NB4 (cell line): ENCODE measurements at places on chromosomes 2 and 18.

GRCh38 chr2:121309801-121310200, 24.8 kb upstream of the TFCP2L1 start:
- peak; percentile 45 for DNase-seq

DNA sequence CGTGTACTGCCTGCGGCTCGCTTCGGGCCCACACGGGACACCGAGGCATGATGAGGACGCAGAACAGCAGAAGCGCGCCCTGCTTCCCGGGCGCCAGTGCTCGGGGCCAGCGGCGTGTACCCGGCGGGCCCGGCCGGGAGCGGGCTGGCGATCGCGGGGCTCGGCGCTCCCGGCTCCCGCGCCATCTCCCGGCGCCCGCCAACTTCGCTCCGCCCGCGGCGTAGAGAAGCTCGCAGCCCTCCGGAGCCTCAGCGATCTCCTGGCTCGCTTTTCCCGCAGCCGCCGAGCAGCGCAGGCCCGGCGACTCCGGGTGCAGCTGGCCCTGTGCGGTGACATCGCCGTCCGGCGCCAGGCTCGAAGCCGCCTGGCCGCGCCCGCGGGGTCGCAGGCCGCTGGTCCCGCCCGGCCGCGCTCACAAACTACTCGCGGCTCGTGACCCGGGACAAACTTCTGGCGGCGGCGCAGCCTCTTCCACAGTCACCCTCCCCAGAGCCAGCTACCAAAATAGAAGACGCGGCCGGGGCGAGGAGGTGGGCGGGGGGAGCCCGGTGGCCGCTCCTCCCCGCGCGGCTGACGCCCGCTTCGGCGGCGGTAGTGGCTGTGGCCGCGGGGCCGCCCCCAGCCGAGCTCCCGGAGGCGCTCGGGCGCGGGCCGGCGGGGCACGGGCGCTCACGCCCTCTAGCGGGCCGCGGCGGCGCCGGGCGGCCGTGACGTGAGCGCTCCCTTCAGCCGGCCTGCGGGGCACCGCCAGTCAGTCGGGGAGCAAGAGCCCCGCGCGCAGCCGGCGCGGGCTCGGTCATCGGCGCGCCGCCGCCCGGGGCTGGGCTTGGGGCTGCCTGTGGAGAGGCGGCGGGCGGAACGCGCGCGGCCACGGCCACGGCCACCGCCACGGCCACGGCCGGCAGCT, at the start of gene PTPRM:
TSS of gene PTPRM (plus strand) at position 750 of the 907 bp plus-strand sequence. CDS start 503 bp downstream, outside the sequence.
- DNase-seq = peak; percentile 62

- DNase-seq = no peak
These were observed 69.3 kb downstream of the AFF3 start for GRCh38 chr2:100073110-100073509.

GRCh38 chr18:62737241-62737873, 22.0 kb downstream of the PHLPP1 start:
- DNase-seq = no peak

- DNase-seq = no peak
These were observed 429.2 kb downstream of the PID1 start for GRCh38 chr2:228841877-228842276.

GRCh38 chr18:7221424-7222155, 9.3 kb upstream of the LRRC30 start:
- peak; percentile 63 for DNase-seq

- no peak for DNase-seq
These were observed 11.1 kb upstream of the VPS4B start for GRCh38 chr18:63433334-63433866.

- DNase-seq = no peak
These were observed 510.1 kb downstream of the TXNL1 start for GRCh38 chr18:56128153-56128791.

DNA sequence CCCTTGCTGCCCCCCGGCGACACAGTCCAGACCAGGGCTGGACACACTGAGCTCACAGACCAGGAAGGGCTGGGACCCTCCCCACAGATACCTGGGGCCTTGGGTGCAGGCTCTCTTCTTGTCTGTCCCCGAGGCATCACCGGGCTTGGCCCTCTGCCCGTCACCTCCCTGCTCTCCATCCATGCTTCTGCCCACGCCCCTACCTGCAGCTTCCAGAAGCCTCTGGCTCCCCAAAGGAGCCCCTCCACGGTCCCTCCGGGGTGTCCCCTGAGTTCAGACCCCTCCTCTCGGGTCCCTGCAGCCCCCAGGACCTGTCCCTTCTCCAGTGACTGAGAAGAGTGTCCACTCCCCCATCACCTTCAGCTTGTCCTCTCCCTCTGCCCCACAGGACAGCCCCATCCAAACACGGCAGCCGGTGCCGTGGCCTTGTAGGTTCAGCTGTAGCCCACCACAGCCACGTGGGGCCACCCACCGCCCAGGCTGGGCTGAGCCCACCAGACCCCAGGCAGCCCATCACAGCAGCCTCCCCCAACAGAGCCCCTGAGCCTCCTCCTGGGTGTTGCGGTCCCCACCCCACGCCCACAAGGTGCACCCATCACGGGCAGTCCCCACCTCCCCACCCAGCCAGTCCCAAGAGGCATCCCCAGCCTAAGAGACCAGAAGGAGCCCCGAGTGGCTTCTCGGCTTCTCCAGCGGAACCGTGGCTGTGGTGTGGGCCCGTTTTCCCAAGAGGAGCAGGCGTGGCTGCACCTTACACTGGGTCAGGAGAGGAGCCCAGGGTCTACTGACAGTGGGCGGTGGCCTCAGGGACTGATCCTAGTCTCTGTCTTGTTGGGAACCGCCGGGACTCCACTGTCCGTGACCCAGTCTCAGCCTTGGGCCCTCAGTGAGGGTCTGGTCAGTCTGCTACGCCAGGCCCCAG, 53.1 kb downstream of the RAMP1 start:
- DNase-seq = no peak

GRCh38 chr2:239690651-239691631, 290.1 kb upstream of the HDAC4 start:
- DNase-seq = no peak

- no peak for DNase-seq
These were observed 234.8 kb downstream of the ALPK2 start for GRCh38 chr18:58394046-58394445.

- no peak for DNase-seq
These were observed 1.6 kb downstream of the TIMM21 start for GRCh38 chr18:74149878-74150277.

GRCh38 chr2:58155160-58155778, 85.9 kb downstream of the FANCL start:
- DNase-seq = no peak

- DNase-seq = no peak
These were observed 51.6 kb upstream of the CPO start for GRCh38 chr2:206887745-206888144.

- no peak for DNase-seq
These were observed 276.8 kb upstream of the POU3F3 start for GRCh38 chr2:104577143-104577542.

DNA sequence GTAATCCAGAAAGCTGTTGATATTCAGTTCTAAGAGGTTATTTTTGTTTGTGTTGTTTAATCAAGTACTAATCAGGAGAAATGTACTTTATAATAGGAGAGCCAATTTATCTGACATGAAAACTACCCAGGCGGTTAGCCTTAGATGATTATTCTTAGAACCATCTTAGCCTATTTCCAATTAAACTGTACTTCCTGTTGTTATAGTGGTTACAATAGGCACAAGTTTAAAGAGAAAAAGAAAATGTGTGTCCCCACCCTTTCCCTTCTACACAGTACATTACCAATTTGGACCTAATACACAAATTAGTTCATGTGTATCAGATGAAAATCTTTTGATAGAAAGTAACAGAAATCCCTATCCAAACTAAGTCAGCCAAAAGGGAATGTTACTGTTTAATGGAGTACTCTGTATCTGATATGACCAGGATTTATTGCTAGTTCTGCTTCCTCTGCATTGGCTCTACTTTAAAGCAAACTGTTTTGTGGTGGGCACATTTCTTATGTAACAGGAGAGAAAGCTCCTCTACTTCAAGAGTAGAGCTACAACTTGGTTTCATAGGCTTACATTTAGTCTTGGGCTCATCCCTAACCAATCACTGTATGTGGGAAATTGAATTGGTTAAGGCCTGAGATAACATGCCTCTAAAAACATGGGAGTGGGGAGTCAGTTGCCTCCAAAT, 217.9 kb downstream of the UBE2E3 start:
- DNase-seq = peak; percentile 13

- DNase-seq = peak; percentile 34
These were observed 41.5 kb upstream of the DSC1 start for GRCh38 chr18:31204166-31204565.

DNA sequence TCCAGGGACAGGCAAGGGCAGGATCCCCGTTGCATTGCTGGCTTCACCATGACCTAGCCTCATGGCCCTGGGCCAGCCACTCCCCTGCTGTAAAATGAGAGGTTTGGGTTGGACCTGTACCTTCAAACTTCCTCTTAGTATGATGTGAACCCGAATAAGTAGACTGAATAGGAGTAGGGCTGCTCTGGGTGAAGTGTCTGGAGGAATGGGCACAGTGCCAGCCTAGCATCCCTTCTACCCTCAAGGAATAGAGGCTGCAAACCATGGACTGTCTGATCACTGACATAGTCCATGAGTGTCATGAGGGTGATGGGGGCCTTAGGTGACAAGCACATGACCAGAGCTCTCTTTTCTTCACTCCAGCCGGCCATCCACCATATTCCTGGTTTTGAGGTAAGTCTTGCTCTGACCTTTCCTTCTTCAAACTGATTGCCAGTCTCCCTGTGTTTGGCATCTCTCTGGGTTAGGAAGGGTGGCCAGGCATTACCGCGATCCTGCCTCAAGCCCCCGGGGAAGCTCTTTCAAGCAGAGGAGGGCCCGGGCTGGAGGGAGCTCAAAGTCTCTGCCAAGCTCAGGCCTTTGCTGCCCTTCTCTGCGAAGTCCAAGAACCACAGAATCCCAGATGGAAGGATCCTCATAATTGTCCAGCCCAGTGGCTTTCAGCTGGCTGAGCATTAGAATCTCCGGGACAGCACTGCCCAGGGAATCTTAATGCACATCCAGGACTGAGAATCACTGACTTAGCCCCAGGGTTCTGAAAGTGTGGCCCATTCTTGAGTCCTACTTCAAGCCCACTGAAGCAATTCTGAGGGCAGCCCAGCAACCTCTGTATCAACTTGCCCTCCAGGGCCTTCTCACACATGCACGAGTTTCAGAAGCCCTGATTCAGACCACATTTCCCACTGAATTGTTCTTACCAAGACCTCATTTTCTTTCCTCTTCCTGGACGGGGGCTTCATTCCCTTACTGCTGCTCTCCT, 148.1 kb downstream of the DYSF start:
- no peak for DNase-seq

- no peak for DNase-seq
These were observed 172.2 kb upstream of the ID2 start for GRCh38 chr2:8509621-8510020.
